HuH-7.5 (cell line): ENCODE measurements at places on chromosomes 3 and 15.

DNA sequence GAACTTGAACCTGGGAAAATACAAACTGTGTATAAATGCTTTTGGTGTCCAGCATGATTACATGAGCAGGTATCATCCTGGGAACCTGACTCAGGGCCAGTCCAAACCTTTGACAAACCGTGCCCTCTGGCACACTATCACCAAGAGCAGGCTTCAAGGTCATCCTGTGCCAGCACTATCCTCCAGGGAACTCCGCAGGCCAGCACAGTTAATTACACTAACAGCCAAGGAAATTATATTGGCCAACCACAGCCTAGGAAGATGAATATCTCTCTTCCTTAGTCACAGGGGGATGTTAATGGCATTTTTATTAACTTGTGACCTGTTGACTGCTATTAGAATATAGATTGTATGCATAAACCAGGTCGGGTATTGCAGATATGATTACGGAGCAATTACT lies 262.0 kb downstream of the TUSC7 start:
- DNase-seq = no peak

DNA sequence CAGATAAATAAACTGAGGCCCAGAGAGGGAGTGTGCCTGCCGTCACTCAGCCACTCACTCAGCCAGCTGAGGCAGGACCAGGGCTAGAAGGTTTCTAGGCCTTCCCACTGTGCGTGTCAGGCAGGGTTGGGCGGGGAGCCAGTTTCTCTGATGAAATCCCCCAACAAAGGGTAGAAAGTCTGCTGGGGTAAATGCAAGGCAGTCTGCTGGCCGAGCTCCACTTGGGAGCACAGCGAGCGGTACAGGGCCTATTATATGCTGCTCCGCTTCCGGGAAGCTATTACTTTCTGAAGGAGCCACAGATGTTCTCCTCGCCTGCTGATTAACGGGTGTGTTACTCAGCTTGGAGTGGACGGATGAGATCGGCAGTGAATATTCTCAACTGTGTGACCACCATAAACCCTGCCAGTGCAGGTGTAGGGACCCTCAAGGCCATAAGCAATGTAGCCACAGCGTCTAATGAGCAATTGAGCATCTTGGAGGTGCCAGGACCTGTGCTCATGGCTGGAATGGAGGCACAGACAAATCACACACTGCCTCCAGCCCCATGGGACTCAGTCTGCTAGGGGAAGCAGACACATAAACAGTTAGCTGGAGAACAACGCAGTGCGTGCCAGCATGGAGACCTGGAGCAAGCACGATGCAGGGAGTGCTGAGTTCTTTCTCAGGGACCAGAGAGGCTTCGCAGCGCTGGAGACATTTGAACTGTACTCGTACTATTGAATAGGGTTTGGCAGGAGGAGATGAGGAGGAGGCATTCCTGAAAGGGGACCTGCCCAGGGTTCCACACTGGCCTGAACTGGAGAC lies 42.1 kb downstream of the CORO2B start:
- no peak for DNase-seq

GRCh38 chr3:102668247-102668646 lies 233.4 kb downstream of the ZPLD1 start:
- no peak for DNase-seq

DNA sequence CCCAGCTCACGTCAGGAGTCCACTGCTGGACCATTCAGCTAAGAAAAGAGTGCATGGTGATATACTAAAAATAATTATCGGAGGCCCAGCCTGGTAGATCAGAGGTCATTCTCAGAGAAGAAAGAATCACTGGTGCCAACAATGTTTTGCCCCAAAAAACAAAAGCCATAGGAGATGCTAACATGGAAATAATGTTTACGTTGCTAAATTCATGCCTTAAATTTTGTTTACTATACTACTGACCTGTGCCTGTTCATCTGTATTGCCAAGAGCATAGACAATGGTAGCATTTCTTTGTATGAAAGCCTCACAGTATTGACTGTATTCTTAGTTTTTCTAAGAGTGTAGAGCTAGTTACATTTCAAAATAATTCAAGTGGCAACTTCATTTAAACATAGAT lies 138.1 kb upstream of the GPR149 start:
- no peak for DNase-seq

DNA sequence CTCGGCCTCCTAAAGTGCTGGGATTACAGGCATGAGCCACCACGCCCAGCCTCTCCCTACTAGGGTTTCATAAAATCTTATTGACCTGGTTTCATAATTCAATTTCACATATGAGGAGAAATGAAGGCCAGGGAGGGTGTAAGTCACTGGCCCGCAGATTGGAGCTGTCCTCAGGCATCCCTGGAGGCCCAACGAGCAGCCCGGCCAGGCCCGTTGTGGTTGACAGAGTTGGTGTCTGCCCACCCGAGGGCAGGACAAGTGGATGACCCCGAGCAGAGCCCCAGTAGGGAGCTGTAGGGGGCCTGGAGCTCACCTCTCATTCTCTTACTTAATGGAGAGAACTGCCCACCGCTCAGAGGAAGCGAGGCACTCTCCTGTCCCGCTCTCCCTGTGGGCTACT lies 78.9 kb downstream of the CPN2 start:
- DNase-seq = no peak

DNA sequence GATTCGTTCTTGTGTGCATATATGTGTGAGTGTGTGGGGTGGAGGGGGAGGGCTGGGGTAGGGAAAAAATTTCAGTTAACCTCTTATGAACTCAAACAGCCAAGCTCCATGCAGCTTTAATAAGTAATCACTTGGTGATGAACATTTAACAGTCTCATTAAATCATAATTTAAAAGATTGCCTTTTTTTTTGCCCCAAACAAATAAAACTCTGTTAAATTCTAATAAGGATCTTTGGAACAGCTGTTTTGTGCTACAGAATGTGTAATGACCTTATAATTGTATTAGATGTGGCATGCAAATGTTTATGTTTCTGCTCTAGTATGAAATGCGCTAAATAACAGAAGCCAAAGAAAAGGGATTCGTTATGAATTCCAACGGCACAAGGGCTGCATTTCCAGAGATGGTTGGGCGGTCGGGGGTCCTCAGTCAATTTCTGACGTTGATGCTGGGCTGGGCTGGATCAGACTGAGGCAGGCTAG lies 80.0 kb upstream of the RORA start:
- no peak for DNase-seq

DNA sequence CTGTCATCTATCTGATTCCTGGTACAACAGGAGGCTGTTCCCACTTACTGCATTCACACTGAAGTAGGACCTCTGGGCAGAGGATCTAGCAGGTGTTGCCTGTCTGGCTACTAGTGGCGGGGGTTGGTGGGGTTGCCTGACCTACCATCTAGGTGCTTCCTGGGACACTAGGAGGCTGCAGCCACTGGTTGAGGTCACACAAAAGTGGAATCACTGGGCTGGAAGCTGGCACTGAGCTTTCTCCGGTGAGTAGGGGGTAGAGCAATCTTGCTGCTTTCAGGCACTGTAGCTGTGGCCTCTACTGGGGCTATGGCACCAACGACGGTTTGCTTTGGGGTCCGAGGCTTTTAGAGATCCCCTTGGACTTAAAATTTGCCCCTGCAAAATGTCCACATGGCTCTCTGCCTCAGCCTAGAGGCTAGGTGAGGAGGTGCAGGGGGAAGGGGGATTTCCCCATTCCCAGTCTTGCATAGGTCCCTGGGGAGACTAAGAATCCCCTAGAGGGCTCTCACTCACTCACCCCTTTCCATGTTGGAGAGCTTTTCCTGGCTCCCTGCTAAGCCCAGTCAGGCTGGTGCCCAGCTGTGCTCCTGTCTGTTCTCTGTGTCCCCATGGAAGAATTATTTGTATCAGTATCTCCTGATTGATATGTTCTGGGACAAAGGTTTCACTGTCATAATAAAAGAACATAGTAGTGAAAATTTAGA lies 397.7 kb upstream of the EPHA6 start:
- DNase-seq = no peak
